ENCODE measurements at places on chromosomes 7 and 10.

GRCh38 chr10:105758209-105758998 lies 1117.3 kb downstream of the SORCS3 start:
- no peak overlapping the region for H3K4me3 ChIP-seq
- H3K27me3 ChIP-seq = no peaks in the 10 kb centered on the region
- no peaks in the 10 kb centered on the region for H3K36me3 ChIP-seq
- H3K27ac ChIP-seq = no peak overlapping the region
- no peak for DNase-seq

- H3K4me3 ChIP-seq = no peak overlapping the region
- no peaks in the 10 kb centered on the region for H3K4me1 ChIP-seq
- DNase-seq = no peak
- no peaks in the 10 kb centered on the region for H3K27me3 ChIP-seq
Measured at GRCh38 chr7:127383123-127383835, 9.2 kb downstream of the ZNF800 start.

DNA sequence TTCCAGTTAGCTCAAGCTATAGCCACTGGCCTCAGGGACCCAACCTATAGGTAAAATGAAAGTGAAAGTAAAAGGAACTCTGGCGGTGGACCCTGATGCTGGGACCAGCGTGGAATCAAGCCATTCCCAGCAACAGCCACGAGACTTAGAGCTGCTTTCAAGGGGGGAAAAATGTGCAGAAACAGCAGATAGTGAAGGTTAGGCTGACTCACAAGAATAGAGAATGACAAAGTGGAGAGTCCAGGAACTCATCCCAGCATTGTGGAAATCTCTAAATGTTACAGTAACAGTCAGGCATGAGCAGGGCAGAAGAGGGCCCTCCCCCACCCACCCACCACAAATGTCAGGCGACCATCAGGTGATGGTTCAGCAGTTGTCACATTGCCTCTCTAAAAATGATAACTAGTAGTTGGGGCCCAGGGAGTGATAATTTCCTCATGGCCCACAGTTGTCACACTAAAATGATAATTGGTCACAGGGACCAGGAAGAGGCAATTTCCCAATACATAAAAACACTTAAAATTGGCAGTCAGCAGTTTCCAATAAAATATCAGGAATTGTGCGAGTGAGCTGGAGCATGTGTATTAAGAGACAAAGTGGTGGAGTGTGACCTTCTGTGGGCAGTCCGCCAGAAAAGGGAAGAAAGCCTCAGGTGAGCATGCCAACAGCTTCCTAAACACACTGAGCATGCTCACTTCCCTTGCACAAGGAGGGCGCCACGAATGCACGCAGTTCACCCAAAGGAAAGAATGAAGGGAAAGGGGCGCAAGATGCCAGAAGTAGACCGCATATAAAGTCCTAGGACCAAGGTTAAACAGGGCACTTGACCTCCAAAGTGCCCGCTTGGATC lies 129.8 kb upstream of the PPP1R3A start:
- no peaks in the 10 kb centered on the region for H3K27me3 ChIP-seq
- H3K4me3 ChIP-seq = no peak overlapping the region
- no peak overlapping the region for H3K27ac ChIP-seq

GRCh38 chr7:94451187-94451586 lies 56.5 kb downstream of the COL1A2 start:
- no peak overlapping the region for H3K27ac ChIP-seq
- H3K4me1 ChIP-seq = no peaks in the 10 kb centered on the region
- no peak for DNase-seq
- H3K27me3 ChIP-seq = no peaks in the 10 kb centered on the region
- H3K36me3 ChIP-seq = no peaks in the 10 kb centered on the region

DNA sequence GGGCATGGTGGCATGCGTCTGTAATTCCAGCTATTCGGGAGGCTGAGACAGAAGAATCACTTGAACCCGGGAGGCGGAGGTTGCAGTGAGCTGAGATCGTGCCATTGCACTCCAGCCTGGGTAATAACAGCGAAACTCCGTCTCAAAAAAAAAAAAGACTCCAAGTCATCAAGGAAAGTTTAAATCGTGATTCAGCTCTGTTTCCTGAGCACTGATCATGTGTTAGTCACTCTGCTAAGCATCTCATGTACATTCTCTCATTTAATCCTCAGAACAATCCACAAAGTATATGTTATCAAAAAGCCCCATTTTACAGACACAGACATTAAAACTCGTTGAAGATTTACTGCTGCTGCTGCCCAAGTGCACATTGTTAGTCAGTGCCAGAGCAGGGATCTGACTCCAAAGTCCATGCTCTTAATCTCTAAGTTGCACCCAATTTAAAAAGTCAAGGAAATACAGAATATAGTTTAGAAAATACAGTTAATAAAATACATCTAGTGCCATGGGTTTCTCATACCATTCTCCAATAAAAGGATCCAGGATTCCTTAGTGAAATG lies 6.2 kb downstream of the PIK3AP1 start:
- no peaks in the 10 kb centered on the region for H3K27me3 ChIP-seq
- peaks cover 7% of the 10 kb centered on the region for H3K36me3 ChIP-seq
- H3K4me1 ChIP-seq = peaks cover 58% of the 10 kb centered on the region
- H3K4me3 ChIP-seq = no peak overlapping the region

- H3K4me3 ChIP-seq = no peak overlapping the region
- peaks cover 24% of the 10 kb centered on the region for H3K4me1 ChIP-seq
- H3K36me3 ChIP-seq = no peaks in the 10 kb centered on the region
- peaks cover 58% of the 10 kb centered on the region for H3K27me3 ChIP-seq
Measured at GRCh38 chr10:101133489-101134298, 2.6 kb downstream of the TLX1 start.

DNA sequence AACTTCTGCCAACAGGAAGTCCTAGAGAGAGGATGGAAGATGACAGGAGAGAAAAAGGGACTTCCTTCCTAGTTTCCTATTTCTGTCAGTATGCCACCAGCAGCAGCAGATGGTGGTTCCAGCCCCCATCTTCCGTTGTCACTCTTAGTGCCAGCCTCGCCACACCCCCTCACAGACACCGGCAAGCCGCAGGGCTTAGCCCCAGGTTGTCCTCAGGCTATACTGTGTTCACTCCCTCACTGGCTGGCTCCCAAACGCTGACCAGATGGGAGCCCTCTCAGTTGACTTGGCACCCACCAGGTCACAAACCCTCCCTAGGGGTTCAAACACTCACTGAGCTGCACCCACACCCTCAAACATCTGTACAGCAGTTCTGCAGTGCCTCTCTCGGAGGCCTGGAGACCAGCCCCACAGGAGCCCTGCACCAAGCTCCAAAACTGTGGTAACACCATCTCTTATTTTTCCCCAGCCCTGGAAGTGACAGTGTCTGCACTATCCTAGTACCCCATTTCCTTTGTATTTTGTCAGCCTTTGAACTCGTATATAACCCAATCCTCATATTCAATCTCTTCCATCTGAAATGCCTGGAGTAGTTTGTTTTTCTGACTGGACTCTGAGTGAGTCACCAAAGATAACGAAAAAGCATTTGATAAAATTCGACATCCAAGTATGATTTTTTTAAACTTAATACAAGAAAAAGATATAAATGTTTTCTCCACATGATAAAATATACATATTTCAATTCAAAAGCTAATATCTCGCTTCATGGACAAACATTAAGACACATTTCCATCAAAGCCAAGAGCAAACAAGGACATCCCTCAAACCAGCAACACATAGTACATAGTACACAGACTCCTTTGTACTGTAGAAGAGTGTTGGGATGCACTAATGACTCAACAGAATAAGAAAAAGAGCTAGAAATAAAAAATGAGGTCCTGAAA lies 34.5 kb downstream of the SMURF1 start:
- DNase-seq = no peak
- H3K36me3 ChIP-seq = no peaks in the 10 kb centered on the region
- peaks cover 32% of the 10 kb centered on the region for H3K4me1 ChIP-seq
- H3K27me3 ChIP-seq = no peaks in the 10 kb centered on the region
- H3K4me3 ChIP-seq = no peak overlapping the region
